Fibroblast of upper back skin (primary cell): ENCODE measurements at places on chromosomes 6 and 20.

DNA sequence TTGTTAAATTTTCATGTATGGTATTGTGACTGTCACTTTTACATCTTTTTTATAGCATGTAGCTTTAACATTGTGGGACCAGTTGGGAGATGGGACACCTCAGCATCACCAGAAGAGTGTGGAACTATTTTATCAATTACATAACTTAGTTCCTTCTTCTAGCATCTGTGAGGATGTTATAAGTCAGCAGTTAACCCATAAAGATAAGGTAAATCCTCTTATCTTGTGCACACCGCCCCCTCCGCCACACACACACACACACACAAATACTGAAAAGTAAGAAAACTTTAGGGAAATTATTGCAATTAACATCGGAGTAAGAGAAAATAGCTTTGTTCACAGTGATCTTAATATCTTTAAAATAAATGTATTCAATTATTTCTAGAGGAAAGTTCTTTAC lies 60.9 kb downstream of the PGM3 start:
- no peak for DNase-seq

DNA sequence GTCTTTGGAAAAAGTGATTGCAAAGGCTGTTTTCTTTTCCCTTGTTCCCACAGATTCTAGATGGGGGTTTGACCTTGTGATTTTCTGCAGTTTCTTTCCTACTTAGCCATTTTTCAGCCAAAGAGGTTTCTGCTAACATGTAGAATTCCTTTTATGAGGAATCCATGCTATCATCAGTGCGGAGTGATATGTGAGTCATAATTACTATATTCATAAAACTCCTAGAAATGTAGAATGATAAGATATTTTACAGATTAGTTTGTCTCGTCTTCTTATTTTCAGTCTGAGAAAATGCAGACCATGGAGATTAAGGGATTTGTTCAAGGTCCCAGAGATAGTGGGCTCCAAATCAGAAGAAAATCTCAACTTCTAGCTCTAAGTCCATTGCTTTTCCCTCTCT lies 98.6 kb downstream of the KCNQ5 start:
- DNase-seq = peak; percentile 58

GRCh38 chr6:26457264-26457805 lies 420 bp upstream of the BTN2A1 start:
- no peak for DNase-seq

GRCh38 chr6:133938533-133938932 lies 14.5 kb upstream of the TBPL1 start:
- DNase-seq = no peak

DNA sequence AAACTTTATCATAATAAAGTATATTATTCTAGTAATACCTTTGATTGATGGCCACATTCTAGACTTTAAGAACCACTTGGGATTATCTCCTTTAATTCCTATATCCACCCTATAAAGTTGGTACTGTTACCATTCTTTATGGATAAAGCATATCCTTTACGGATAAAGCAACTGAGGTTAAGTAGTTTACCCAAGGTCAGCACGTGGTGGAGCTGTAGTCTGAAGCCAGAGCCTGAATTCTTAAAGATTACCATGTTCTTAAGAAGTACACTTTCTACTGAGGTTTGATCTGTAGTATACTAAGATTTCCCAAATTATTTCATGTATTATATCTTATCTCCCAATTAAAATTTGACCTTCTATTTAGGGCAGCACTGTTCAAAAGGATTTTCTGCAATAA lies 3.0 kb upstream of the NCOA7 start:
- DNase-seq = no peak

- DNase-seq = peak; percentile 86
Observed at GRCh38 chr20:53957451-53958172, 112.8 kb downstream of the BCAS1 start.

- no peak for DNase-seq
Observed at GRCh38 chr6:10098756-10099528, 315.9 kb downstream of the TFAP2A start.

DNA sequence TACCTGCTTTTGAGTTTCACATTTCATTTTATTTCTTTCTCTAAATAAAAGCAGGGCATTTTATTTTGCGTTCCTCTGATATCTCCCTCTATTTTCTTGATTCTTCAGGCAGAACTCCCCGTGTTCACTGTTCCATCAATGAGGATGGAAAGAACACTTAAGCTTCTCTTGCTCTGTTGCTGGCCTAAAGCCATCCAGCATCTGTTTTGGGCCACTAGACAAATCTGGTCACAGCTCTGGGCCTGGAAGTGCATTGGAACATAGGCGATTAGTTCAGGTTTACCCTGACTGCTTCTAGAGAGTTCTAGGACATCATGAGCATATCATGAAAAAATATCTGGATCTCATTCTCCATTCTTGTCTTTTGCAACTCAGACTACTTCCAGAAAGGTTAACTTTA lies 611.2 kb downstream of the UTRN start:
- DNase-seq = no peak

DNA sequence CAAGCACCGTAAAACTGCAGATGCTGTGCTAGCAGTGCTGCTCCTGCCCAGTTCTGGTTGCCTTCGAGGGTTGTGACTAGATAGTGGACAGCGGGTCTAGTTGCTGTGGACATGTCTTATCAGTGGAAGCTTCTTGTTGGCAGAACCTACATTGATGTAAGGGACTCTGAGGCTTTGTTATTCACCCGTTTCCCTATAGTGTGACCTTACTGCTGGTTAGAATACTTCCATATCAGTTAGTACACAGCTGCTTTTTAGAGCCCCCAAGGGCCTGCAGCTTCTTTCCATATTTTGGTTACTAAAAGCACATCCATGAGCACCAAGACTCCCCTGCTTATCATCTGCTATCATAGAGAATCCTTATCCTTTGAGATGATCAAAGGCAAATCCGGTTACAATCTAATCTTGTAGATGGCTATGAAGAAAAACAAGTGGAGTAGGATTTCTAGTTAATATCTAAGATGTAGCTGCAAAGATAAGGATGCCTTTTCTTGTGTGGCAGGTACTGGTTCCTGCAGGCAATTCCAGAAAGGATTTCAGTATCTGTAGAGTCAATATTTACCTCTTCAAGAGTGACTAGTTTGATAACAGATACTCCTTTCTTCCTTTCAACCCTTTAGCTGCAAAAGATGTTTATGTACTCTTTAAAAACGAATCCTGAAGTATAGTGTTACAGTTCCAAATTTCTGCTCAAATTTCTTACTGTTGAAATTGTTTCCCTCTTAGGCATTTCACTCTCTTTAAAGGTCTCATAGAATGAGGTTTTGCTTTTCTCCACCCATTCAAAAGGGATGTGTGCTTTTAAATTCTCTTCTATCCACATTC lies 163.6 kb downstream of the JARID2 start:
- no peak for DNase-seq

- peak; percentile 83 for DNase-seq
Observed at GRCh38 chr20:7516621-7517111, 423.6 kb downstream of the HAO1 start.

GRCh38 chr6:144696610-144697368 lies 411.7 kb downstream of the UTRN start:
- no peak for DNase-seq

- no peak for DNase-seq
Observed at GRCh38 chr6:38404355-38404754, 235.4 kb downstream of the BTBD9 start.

- no peak for DNase-seq
Observed at GRCh38 chr6:125728739-125729138, 20.7 kb upstream of the HEY2 start.

DNA sequence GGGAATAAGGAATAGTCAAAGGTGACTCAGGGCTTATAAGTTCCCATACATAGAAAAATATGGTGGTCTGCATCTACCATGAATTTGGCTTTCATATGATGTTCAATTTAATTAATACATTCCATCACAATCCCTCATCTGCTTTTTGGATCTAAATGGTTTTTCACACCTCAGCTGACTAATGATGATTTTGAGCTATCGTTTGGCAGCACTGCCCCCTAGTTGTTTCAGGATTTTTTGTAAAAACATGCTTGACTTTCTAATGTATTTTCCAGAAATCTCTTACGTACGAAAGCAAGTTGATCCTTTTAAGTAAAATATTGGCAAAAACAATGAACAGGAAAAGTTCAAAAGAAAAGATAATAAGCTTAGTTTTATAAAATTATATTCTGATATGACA lies 408.6 kb upstream of the ADGRB3 start:
- peak; percentile 18 for DNase-seq

DNA sequence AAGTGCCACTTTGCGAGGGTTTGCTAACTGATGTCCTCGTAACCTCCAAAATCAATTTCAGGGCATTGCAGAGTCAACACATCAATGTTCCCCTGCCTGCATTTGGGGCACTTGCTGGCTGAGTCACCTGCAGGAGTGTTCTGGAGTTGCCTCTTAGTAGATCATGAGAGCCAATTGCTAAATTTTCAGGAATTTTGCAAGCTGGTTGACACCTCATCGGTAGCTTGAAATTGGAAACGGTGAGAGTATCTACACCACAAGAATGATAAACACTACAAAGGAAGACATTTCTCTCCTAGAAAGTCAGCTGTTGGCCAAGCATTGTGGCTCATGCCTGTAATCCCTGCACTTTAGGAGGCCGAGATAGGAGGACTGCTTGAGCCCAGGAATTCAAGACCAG lies 10.8 kb upstream of the BFSP1 start:
- peak; percentile 83 for DNase-seq

- peak; percentile 64 for DNase-seq
Observed at GRCh38 chr6:105200133-105200730, 20.4 kb upstream of the POPDC3 start.

DNA sequence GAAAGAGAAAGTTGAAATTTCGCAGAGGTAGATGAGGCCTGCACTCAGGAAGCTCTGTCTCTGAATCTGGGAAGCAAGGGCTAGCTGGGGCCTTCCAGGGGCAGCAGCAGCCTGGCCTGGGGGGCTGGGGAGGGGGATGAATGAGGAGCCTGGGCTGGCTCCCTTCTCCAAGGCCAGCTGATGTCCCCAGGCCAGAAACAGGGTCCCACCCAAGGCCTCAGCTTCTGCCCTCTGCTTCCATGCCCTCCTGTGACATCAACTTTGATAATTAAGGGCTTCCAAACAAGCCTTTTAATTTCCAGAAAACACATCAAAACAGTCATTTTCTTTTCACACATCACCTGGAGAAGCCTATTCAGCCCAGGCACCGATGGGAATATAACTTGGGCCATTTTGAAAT lies 15.4 kb downstream of the TFAP2A start:
- DNase-seq = no peak

DNA sequence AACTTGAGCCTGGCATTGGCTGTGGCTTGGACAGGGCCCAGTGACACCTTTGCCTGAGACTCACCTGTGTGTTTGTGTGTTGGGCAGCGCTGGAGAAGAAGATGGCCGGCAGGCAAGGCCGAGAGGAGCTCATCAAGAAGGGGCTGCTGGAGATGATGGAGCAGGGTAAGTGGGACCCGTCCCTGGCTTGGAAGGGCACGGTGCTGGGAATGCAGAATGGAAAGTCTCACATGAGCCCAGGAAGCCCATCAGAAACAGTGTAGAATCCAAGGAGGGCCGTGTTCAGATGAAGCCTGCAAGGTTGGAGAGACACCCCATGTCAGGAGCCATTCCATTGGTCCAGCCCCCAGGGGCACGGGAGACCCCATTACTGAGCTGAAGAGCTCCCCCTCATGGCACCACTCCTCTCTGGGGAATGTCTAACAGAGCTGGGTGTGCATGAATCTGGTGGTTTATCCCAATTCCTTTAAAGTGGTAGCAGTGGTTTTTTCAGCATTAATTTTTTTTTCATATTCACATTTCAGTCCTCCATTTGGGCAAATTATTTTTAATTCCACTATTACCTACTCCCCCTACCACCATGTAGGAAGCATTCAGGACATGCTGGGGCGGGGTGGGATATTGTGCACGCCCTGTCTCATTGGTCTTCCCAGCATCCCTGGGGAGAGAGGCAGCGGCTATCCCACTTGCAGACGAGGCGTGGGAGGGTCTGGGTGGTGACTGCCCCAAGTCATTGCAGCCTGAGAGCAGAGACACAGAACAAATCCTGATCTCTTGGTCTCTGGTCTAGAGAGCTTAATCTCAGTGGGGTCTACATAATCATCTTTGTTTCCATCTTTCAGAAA lies 143.6 kb downstream of the PHACTR3 start:
- no peak for DNase-seq

DNA sequence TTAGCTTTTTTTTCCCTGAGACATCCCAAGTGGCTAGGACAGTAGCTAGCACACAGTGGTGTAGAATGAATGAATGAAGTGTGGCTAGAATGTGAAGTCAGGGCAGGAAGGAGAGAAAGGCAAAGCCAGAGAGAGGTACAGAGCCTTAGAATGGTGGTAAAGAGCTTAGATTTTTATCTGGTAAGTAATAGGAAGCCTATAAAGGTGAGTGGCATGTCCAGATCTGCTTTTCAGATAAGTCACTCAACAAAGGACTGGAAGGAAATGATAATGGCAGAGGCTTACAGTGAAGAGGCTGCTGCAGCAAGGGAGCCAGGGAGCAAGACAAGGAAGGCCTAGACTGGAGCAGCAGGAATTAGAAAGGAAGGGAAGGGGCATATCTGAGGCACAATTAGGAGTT lies 96.0 kb upstream of the PRDM1 start:
- DNase-seq = no peak

GRCh38 chr20:59777331-59777725 lies 156.1 kb downstream of the SYCP2 start:
- no peak for DNase-seq

DNA sequence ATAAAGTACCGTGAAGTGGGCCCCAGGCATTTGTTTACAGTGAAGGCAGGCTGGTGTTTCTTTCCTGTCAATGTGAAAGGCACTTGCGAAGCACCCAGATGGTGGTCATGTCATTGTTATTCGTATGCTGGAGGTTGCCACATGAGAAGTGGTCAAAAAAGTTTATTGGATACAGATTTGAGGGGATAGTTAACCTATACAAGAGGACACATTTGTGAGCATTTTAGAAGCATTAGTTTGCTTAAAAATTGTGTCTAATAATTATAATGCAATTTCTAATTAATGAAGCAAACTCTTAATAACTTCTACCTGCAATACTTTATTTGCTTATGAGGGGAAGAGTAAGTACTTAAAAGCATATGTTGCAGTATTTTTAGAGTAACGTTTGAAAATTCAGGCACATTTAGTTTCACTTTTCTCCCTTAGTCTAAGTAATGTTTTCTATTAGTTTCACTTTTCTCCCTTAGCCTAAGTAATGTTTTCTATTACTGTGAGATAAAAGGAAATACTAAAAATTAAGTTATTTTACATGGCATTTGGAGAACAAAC lies 120.7 kb upstream of the CLDN20 start:
- no peak for DNase-seq

DNA sequence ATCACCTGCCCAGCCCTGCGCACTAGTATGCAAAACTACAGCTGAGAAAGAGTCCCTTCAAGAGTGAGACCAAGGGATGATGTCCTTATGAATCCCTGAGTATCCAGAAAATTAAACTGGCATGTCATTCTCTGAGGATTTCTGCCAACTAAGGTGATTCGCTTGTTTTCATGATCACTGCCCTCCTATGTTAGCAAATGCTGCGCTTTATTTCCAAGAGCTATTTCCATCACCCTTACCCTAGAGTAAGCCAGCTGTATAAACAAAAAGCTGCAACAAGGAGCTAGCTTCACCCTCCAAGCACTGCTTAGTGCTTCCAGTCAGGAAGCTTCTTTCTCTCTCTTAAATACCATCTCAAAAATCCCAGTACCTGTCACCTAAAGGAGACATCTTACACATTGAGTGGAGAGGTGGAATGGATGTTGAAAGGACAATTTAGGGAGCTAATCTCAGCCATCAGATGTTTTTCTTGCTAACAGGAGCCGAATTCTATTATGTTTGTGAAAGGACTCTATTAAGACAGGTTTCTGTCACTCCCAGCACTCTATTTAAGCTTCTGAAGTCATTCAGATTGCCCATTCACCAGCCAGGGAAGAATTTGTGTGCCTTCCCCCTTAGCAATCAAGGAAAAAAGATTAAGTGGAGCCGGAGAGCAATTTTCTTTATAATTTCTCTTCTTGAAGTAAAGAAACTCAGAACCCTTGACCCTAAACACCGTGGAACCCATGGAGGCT lies 322.2 kb downstream of the NRN1 start:
- no peak for DNase-seq
